ENCODE measurements at places on chromosomes 4 and X.

GRCh38 chr4:168212656-168213055, 105.9 kb downstream of the DDX60 start:
- DNase-seq, result no peak

DNA sequence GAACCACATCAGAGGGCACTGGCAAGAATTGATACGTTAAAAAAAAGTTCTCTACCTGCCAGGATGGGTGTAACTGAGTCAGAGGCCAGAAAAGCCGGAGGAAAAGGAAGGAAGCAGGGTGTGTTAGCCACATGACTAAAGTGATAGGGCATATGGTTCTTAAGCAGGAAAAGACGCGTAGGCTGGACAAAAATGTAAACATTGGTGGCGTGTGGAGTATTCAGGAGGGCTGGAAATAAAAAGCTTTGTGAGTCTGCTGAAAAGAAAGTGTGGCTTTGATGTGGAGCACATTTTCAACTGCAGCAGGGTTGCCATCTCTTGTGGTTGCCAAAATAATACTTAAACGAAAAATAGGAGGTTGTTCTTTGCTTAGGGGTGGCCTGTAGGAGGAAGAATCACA, 186.5 kb upstream of the RPL34 start:
- no peak for DNase-seq

DNA sequence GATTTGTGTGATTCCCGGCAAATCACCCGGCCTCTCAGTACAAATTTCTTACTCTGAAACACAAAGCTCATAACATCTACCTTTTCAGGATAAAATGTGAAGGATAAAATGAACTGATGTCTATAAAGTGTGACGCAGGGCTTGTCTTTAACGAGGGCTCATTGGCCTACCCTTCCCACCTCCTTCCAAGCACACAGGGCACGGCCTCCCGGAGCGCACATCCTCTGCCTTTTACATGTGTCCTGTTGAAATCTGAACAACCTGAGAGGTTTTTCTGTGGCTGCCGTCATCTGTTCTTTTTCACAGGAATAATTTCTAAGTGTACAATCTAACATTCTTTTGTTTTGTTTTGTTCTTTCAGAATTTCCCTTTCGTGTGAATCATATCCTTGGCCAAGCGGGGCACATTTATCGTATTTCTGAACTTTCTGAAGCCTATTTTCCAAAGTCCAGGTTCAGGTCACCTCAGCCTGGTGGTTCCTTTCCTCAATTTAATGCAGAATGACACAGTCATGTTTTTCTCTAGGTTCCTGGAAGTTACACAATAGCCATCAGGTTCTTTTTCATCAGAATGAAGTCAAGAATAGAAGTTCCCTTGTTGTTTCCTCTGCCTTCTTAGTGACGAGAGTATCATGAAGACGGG, 53.1 kb upstream of the SPRY1 start:
- DNase-seq, result no peak

DNA sequence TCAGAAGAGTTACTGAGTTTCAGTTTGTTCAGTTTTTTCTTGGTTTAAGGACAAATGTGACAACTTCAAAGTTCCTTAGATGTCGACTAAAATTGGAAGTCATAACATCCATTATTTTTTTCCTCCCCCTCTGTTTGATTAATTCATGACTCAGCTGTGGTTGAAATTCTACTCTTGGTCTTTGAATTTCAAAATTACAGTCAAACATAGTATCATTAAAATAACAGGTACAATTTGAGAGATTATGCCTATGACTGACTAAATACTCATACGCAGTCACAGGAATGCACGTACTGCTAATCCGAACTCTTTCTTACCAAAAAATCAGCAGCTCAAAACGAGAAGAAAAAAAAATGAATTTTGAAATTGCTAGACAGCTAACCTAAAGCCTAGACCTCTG, 1434.8 kb downstream of the RAPGEF2 start:
- no peak for DNase-seq

GRCh38 chr4:16438986-16439385, 212.7 kb upstream of the TAPT1 start:
- no peak for DNase-seq

DNA sequence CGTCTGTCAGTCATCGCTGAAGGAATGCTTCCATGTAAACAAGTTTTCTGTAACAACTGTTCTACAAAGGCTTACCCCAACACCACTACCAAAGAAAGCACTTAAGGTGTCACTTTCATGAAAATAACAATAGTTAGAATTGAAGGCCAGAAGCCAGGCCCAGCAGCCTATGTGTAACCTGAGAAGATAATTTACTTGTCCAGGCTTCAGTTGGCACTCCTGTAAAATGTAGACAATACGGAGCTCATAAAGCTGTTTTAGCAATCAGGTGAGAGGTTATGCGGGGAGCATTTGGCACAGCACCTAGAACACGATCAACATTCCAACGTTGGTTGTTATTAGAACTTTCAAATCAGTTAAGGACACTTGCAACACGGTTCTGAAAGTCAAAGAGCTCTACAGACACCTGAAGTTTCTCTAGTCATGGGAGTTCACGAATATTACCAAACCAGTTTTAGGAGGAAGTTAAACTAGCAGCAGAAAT, 15.7 kb downstream of the ADGRA3 start:
- no peak for DNase-seq

DNA sequence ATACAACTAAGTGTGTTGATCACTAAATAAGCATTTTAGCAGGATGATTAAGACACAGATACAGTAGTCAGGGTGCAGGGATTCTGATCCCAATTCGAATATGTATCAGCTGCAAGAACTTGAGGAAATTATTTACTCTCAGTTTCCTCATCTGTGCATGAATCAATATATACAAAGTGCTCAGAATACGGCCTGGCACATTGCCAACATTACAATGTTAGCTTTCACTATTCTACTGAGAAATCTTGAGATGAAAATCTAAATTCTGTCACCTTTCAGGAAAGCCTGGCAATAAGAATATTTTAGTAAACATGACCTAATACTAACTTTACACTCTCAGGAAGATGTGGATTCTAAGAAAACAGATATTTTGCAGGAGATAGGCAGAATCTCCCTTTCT, 1001.6 kb upstream of the IGFBP7 start:
- DNase-seq, result no peak

GRCh38 chr4:86928400-86929255, 6.2 kb upstream of the AFF1 start:
- no peak for DNase-seq

DNA sequence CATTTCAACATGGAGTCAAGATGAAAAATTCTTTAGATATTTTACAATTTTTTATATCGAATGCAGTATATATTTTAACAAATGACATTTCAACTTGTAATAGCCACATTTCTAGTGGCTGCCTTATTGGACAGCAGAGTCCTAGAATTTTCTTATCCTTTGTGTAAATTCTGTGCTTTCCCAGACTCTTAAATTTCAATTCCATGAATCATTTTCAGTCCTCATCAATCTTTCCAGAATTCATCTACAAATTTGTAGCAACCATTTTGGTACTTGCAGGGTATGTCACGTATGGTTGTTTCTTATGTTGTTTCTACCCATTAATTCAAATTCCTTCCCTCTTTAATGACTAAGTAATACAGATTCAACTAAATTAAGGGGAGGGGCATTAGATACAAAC, 2.7 kb downstream of the PAICS start:
- no peak for DNase-seq

- no peak for DNase-seq
Measured at GRCh38 chrX:22173966-22174365, 98.7 kb upstream of the CBLL2 start.

DNA sequence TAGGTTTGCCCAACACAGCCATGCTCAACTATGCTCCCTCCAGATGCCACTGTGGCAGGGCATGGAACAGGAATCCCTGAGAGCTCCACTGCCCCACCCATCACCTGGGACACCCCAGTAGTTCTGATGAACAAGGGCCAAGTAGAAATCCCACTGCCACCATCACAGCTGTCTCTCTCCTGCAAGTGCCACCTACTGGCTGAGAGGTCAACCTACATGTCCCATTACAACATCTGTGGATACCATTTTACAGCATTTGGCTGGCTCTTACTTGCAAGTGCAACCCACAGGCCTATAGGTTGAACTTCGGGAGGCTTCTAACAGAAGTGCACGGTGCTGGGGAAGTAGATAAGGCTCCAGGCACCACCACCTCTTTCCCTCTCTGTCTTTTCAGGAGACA, 142.5 kb downstream of the CXXC4 start:
- DNase-seq, result no peak

DNA sequence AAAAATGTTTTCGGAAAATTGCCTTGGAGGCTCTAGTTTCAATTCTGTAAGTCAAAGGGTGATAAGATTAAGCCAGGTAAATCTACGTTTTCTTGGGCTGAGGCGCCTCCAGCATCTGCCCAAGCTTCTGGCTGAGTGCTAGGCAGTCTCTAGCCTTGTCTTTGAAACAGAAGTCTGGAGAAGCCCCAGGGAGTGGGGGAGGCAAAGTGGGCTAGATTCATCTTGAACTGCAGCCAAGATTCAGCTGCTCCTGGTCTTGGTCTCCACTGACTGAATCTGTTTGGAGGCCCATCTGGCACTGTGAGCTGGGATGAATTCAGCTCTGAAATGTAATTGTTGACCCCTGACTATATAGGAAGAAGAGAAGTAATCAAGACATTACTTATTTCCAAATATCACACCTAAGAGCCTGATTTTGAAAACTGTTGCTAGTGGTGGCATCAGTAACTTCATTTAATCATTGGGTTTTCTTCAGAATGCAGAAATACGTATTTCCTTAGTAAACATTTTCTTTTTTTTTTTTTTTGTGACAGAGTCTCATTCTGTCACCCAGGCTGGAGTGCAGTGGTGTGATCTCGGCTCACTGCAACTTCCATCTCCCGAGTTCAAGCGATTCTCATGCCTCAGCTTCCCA, 187.3 kb upstream of the LEF1 start:
- DNase-seq, result no peak

DNA sequence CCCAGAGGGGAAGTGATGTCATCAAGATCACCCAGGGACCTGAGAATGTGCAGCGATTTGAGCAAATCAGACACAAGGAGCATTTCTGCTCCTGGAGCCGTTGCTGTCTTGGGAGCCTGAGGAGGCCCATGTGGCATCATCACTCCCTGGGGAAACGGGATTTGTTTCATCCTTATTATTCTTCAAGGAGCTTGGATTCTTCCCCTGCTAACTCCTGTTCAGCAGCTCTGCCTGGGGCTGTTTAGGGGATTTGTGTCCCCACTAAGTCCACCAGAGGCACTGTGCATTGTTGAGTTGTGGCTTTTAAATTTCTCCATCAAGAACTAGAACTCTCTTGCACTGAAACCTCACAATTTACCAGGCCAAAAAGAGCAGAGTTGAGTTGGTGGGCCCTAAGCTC, 104.2 kb upstream of the MSX1 start:
- DNase-seq, result no peak

DNA sequence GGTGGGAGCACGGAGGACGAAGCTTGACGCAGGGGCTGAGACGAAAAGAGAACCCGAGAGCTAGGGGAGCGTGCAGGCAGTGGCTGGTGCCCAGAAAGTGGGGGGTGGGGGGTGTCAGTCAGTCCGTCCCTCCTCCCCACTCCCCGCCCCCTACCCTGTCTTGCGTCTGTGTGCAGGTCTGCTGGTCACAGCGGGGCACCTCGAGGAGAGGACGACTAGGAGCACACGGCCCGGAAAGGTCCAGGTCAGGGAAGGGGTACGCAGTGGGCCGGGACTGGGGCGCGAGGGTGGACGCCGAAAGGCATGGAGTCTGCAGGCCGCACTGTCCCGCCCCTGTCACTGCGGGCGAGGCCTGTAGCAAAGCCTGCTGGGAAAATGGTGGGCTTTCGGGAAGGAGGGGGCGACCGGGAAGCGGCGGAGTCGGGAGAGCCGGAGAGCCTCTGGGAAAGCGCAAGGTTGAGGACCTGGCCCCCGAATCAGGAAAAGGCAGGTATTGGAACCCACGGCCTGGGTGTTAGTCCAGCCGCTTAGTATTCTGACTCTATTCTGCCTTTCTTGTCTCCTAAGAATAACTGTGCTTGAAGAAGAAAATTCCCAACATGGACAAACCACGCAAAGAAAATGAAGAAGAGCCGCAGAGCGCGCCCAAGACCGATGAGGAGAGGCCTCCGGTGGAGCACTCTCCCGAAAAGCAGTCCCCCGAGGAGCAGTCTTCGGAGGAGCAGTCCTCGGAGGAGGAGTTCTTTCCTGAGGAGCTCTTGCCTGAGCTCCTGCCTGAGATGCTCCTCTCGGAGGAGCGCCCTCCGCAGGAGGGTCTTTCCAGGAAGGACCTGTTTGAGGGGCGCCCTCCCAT, 769 bp downstream of the TCEAL1 start:
- peak; percentile 51 for DNase-seq

- no peak for DNase-seq
Measured at GRCh38 chr4:7929118-7929951, 10.3 kb downstream of the AFAP1 start.

GRCh38 chrX:18855919-18856644, 127.8 kb downstream of the PHKA2 start:
- no peak for DNase-seq

- DNase-seq, result no peak
Measured at GRCh38 chr4:72767618-72768302, 198.7 kb upstream of the ADAMTS3 start.

- DNase-seq, result no peak
Measured at GRCh38 chr4:178599521-178599920, 1157.3 kb upstream of the AGA start.

DNA sequence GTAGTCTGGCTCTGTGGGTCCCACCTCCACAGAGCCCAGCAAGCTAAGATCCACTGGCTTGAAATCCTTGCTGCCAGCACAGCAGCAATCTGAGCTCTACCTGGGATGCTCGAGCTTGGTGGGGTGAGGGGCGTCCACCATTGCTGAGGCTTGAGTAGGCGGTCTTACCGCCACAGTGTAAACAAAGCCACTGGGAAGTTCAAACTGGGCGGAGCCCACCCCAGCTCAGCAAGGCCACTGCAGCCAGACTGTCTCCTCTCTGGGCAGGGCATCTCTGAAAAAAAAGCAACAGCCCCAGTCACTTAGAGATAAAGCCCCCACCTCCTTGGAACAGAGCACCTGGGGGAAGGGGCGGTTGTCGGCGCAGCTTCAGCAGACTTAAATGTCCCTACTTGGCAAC, 243.2 kb upstream of the POF1B start:
- DNase-seq, result no peak

DNA sequence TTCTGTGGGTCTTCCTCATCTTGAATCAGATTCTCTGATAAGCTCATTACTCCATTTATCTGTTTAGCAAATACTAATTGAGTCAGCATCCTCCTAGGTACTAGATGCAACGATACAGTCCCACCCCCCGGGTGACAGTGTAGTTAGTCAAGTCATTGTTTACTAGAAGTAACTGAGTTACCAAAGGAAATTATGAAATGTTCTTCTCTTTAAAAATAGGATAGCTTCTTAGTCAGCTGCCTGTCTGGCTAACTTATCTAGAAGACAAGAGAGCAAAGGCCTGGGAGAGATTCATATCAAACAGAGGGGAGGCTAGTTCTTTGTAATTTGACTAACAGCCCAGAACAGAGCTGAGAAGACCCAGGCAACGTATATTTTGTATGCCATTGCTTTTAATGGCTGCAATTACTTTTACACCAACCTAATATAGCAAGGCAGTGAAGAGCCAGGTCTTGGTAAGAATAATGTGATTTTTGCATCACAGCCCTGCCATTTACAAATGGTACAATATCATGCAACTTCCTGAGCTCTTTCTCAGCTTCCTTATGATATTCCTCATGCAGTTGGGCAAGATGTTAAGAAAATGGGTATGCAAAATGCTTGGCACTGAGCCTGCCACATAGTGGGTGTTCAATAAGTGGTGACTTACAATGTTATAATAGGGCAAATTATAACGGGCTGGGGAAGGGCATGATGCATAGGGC, 149.9 kb downstream of the CHIC2 start:
- no peak for DNase-seq

Measured in activated CD8-positive, alpha-beta memory T cell treated with anti-CD3 and anti-CD28 coated beads, Interleukin-2, amount 50 U/mL, for 48 hours (primary cell).